Ovary (tissue), 10 donors: ENCODE measurements at places on chromosomes 13 and 19. TPM values are rescaled to one million over a fixed set of nuclear protein-coding genes. Genes with fewer than 3 reads are reported as not detected.

MAN2B1 gene
- 51.4 TPM for total RNA-seq

BST2 gene
- total RNA-seq, result 664 TPM

ZNF229 gene
- 11.6 TPM for total RNA-seq

ZNF98 gene
- total RNA-seq, result 7.4 TPM

ACP7 gene
- not detected for total RNA-seq

C13orf42 gene
- total RNA-seq, result not detected

SOX21 gene
- not detected for total RNA-seq

TINCR gene
- 0.48 TPM for total RNA-seq

SPRED3 gene
- total RNA-seq, result 0.57 TPM

C19orf73 gene
- total RNA-seq, result 0.45 TPM

CEACAM19 gene
- 5.4 TPM for total RNA-seq

ZNF534 gene
- 0.36 TPM for total RNA-seq

SIGLEC6 gene
- not detected for total RNA-seq
